GM12878 (cell line): ENCODE measurements at places on chromosomes 16 and 17.

DNA sequence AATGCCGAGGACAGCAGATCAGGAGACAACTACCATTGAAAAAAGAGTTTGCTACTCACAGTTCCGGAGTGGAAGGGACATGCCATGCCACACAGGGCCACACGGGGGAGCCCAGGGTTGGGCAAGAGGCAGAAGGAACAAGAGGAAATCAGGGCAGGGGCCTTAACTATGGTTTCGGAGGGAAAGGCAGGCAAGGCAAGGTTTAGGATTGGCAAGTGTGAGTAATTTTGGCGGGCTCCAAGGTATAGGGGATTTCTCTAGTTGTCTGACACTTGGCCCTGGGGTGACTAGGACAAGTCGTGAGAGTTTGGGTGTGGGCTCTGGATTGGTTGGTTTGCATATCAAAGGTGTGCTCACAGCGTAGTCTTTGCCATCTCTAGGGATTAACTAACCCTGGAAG, 27.0 kb upstream of the NTN1 start:
- peak; percentile 34 for DNase-seq

GRCh38 chr16:59144841-59145240, 410.7 kb upstream of the GOT2 start:
- no peak for DNase-seq

GRCh38 chr17:45135978-45136791, 698 bp downstream of the ACBD4 start:
- no peak for DNase-seq

GRCh38 chr17:20998571-20999043, 44.2 kb downstream of the USP22 start:
- no peak for DNase-seq

DNA sequence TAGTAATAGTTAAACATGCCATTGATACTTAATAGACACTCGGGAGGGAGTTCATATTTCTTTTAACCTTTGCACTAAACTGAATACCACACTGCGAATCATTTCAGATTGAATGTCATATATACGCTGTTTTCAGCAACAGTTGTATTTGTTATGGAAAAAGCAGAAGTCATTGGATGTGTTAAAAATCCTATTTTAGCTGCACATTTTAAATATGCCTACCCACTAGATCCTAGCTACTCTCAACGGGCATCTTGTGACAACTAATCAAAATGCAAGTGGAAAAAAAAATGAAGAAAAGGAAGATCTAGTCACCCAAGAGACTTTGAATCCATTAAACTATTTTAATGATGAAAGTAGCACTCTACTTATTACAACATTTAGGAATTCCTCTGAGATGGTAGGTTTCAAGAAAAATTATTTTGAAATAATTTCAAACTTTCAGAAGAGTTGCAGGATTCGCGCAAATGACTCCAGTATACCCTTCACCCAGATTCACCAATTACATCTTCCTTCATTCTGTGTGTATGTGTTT, 51.4 kb upstream of the MNT start:
- no peak for DNase-seq
